ENCODE measurements at places on chromosomes 2 and 18.
A peak's percentile ranks its signal among the peaks of the same experiment; 100 is the strongest.

DNA sequence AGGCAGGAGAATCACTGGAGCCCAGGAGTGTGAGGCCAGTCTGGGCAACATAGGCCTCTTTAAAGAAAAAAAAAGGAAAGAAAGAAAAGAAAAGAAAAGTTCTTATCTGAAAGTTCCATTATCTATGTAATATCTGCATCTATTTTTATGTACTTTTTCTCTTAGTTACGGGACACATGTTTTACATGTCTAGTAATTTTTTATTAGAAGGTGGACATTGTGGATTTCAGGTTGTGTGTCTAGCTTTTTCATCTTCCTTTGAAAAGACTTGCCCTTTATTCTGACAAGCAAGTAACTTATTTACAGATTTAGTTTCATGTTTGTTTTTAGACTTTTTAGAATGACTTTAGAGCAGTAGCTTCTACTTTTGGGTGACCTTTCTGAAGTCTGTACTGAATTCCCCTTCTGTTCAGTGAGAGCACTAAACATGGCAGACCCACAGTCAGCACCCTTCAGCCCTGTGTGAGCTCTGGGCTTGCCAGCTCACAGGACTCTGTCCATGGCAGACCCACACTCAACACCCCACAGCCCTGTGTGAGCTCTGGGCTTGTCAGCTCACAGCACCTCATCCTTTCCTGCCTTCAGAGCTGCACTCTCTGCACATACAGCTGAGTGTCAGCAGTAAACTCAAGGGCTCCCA is 17.5 kb downstream of the TRAPPC12 start:
- no peak for DNase-seq

GRCh38 chr2:230691005-230691647 is 21.5 kb upstream of the CAB39 start:
- DNase-seq: no peak

DNA sequence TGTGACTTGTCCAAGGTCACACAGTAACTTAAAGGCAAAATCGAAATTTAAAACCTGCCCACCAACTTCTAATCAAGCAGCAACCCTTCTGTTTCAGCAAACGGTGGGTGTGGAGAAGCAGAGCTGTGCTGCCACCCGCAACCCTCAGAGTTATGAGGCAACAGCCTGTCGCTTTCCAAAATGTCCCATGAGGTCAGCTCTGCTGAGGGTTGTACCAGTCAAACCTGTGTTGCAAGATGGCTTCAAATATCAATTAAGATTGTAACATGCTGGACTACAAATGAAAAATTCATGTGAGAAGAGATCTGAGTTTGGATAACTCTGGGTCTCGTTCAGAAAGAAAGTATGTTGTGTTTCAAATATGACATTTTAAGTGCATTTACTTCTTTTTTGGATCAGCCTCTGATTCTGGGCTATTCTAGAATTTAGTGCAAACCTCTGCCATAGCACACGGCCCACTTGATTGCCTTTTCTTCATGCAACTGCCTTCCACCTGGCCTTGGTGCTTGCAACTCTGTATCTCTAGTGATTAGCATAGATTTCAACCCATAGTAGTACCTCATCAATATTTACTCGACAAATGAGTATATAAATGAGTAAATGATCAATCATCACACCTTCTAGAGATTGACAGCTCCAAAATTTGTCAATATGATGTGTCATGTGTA is 69.3 kb downstream of the TIMM21 start:
- no peak for DNase-seq

DNA sequence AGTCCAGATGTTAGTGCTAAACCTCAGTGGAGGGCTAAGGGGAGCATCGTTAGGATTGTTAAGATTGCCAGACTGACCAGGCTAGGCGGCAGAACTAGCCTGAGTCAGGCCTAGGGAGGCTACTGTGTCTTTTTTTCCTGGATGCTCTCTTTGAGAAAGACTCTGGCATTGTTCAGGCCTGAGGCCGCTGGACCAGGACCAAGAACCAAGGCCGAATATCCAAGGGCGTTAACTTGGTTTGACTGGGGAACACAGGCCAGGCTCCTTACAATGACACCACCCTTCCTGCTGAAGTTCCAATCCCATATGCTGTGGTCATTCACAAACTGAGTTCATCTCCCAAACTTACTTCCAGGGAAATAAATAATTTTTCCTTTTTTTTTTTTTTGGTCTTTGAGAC is 10.6 kb downstream of the HTRA2 start:
- DNase-seq: no peak

DNA sequence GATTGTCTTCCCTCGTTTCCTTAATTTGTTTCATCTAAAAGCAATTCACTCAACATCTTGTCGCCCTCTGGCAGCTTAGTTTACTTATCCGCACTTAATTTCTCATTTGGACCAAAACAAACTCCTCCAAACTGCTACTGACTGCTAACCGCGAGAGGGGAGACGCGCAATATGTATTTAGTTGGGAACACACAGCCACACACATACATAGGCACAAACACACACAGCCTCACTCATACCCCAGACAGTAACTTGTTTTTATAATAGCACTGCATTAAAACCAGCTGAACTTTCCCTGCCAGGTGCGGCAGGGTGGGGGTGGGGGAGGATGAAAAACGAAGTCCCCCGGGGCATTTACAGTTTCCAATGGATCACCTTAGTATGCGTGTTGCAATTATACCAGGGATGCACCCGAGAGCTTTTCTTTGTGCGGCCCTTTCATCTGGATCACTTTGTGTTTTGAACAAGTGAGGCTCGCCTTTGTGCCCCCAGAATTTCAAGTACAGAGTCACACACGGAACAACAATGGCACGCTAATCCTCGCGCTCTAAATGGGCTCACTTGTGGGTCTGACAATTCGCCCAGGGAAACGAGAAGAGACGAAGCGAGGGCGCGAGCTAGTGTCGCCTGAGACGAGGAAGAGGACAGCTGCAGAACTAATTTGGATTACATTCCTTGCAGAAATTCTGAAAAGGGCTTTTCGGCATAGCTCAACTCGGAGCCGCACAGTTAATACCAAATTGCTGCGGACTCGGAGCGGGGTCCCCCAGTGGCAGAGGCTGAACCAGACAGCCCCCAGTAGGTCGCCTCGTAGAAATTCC is 2.4 kb downstream of the ERBB4 start:
- DNase-seq: peak; percentile 78

DNA sequence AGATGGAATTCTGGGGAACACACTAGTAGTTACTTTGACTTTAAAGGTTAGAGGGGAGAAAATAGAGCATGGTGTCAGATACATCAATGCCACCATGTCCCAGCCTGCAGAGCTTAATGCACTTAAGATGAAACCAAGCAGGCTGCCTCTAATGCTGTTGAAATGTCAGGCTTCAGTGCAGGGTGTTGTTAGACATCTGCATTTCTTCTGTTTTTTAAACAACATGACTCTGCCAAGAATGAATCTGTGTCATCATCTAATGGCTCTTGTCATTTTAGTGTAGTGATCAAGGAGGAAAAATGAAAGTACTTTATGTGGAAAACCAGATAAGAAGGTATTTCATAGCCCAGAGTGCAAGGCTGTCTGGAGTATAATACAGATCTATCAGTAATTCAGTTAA is 29.9 kb downstream of the LYPD1 start:
- no peak for DNase-seq

DNA sequence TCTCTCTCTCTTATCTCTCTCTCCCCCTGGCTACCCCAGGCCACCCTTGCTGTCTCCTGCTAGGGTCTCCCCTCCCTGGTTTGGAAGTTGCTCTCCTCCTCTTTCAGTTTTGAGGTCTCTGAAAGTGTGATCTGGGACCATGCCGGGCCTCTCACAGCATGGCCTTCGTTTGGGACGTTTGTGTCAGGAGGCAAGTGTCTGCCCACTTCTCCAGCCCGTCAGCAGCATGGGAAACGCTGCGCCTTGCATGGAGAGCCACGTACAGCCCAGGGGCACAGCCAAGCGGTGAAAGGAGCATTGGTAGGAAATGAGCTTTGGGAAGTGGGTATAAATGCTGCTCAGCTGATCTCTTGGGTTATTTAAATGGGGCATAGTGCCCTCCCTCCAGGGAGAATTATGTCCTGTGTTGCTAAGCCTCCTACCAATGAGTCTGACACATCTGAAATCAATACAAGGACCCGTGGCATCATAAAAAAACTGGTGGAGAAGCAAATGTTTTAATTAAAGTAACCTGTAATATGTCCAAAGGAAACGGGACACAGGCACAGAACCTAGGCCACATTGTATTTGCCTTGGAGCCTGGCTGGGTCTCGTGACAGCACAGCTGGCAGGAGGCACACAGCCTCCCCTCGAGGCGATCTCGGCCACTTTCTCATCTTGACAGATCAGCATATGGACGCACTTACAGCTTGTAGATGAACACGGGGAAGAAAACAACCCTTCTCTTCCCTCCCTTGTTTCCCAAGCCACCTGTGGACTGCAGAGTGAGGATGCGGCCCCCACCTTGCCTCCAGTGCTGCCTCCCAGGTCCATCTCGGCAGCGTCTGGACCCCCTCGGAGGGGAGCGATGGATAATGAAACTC is 72.7 kb downstream of the SH3RF3 start:
- no peak for DNase-seq

DNA sequence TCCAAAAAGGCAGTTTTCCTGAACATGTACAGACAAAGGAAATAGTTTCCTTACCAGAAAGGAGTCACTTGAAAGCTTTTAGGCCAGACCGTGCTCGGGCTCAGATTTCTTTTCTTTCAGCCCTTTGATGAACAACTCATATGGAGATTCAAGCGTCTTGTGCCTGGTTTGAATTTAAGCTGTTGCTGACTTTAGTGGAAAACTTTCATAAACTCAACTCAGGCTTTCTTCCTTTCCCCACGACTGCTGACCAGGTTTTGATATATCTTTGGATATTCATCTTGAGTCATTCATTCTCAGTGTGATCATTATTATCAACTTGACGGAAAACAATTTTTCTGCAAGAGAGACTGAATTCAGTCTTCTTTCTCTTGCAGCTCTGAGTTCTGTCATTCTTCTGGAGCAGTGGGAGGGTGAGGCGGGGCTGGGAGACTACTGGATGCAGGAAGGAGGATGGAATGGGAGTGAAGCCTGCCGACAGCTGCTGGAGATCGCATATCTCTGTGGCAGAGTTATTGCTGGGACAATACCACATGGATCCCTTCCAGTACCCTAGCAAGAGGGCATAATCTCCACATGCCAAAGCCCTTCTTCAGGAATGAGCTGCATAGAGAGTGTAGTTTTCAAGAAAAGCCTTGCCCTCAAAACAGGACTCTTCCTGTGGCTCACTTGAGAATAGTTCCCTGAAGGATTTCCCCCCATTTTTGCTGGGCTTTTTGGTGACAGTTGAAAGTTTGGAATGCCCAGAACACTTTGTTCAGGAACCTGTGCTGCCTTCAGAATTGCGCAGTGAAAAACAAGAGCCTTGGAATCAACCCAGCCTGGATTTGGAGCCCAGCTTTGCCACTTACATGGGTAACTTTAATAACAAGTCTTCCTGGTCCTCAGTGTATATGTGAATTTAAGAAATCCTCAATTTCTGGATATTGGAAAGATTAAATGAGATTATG is 364.4 kb downstream of the ZNF521 start:
- DNase-seq: peak; percentile 11

- no peak for DNase-seq
Measured at GRCh38 chr2:168457190-168457895, 1.3 kb downstream of the CERS6 start.

DNA sequence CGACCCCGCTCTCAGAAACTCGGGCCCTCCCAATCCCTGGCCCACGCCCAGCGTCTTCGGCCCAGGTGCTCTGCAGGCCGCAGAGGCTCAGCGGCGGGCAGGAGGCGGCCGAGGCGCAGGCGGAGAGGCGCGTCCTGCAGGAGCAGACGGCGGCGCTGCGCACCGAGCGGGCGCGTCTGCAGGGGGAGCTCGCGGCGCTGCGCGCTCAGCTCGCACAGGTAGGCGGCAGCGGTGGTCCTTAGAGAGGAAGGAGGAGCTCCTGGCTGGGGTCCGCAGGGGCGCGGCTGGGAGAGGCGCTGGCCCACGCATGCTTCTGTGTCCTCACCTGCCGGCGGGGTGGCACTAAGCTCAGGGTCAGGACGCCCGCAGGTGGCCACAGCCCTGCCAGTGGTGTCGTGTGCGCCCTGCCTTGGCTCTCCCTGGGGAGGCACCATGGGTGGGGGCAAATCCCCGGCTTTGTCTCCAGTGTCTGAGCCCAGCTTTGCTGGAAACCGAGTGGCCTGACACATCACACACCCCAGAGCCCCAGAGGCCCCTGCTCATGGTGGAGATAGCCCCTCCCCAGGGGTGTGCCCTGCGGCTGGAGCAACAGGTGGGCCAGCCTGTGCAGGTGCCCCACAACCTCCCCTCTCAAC is 14.9 kb upstream of the SNED1 start:
- no peak for DNase-seq

- no peak for DNase-seq
Measured at GRCh38 chr2:211429256-211429920, 873.0 kb downstream of the CPS1 start.

GRCh38 chr18:63197246-63197869 is 122.2 kb downstream of the BCL2 start:
- DNase-seq: no peak

DNA sequence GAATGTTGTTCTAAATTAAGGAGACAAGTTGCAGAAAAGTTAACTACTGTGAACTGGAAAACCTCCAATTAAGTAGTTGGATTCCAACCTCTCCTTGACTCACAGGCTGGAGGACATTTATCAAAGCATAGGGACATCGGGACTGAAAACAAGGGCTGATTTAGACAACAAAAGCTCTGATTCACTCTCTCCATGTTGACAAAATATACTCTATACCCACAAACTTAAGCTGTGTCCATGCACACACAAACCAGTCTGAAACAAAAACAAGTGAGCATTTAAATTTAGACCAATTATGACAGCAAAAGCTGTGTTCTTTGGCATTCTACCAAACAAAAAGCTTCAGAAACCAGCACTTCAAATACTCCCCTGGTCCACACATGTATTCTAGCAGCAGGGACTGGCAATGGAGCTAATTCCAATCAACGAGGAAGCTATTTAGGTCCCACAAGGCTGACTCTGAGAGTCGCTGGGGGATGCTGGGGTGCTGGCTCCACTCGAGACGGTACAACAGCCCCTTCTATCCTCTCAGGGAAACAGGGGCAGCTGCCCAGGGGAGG is 71.4 kb downstream of the NXPH2 start:
- DNase-seq: no peak

DNA sequence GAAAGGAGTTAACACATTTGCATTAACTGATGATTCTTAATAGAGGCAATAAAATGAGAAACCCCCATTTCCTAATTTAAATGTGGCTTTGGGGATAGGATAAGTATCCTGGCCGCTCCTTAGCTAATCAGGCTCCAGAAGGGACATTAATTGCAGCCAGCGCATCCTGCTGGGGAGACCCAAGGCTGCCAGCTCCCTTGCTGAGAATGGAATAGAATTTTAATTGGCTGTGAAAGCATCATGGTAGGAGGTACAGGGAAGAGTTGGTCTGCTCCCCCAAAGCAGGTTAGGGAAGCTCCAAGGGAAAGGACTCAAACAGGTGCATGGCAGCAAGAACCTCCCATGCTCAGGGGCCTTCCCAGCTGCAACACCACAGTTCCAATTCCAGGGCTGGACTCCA is 71.4 kb downstream of the MARCHF4 start:
- no peak for DNase-seq

DNA sequence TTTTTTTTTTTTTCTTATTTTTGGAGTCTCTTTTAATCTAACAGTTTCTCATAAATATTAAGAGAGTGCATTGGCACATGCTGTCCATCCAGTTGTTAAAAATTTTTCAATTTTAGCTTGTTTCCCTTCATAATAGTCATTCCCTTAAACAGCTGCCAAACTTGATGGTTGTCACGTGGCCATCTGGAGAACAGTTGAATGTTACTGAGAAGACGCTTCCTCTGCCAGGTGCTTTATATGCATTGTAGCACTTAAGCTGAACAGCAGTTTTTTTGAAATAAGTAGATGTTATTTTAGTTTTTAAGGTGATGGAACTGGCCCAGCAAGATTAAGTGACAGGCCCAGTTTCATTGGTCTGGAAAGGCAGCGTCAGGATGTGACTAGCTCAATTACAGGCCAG is 3.3 kb downstream of the SMARCAL1 start:
- no peak for DNase-seq

Data from neuronal stem cell (in vitro differentiated cells).